ENCODE measurements at places on chromosomes 2 and 18. TPM values are rescaled to one million over a fixed set of nuclear protein-coding genes. Genes with fewer than 3 reads are reported as not detected.

Gene SPP2
- not detected for polyA plus RNA-seq

Gene DPYSL5
- not detected for polyA plus RNA-seq

Gene CXCR4
- polyA plus RNA-seq, result 0.03 TPM

Gene MERTK
- polyA plus RNA-seq, result 0.34 TPM

Gene SERTAD2
- polyA plus RNA-seq, result 20.7 TPM

Gene CRYGC
- not detected for polyA plus RNA-seq

Gene R3HDM1
- polyA plus RNA-seq, result 45.0 TPM

Gene ASPRV1
- polyA plus RNA-seq, result 0.08 TPM

Gene SH3RF3
- 9.5 TPM for polyA plus RNA-seq

Gene FBXO15
- polyA plus RNA-seq, result 0.77 TPM

Gene RUFY4
- not detected for polyA plus RNA-seq

Gene NOL4
- not detected for polyA plus RNA-seq

Gene TNFAIP6
- 28.5 TPM for polyA plus RNA-seq

Gene NEU2
- not detected for polyA plus RNA-seq

Gene RFTN2
- polyA plus RNA-seq, result 0.73 TPM

Gene ANKRD62
- polyA plus RNA-seq, result not detected

Gene RIT2
- polyA plus RNA-seq, result not detected
